Urothelium cell line (cell line): ENCODE measurements at places on chromosomes 2 and 18.

DNA sequence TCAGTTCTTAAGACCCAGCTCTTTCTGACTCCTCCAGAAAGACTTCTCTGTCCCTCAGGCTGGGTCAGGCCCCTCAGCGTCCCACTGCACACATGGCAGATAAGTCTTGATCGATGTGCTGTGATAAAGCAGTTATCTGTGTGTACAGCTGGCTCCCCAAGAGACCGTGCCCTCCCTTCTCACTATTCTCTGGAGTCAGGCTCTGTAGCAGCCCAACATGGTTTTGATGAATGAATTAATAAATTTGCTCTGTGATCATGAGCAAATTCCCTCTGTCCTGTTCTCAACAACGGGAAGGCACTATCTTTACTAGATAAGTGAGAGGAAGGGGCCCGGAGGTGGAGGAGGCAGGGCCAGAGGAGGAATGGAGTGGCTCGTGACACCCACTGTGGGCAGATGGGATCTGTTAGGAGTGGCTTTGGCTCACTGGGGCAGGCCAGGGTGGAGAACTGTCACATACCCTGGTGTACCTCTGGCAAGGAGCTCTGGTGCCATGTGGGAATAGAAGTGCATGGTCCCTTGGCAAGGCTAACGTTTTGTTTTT, 48.3 kb downstream of the ZFP36L2 start:
- no peak for DNase-seq

DNA sequence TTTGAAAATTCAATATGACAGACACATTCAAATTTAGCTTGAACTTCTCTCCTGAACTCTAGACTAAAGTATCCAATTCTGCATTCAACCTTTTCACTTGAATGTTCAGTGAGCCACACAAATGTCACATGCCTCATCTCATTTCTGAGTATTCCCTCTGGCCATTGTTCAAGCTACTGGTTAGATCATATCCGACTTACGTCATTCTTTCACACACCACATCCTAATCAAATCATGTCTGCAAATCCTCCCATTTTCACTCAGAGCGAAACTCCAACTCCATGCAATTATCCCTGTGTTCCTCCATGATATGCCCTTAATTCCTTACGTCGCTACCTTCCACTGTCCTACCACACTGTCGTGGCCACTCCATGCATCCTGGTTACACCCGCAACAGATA, 425.1 kb downstream of the CBLN2 start:
- DNase-seq = no peak

GRCh38 chr2:129885735-129886134, 93.7 kb upstream of the RAB6C start:
- peak; percentile 26 for DNase-seq

GRCh38 chr2:46836295-46837111, 79.1 kb downstream of the MCFD2 start:
- peak; percentile 76 for DNase-seq

GRCh38 chr2:7161501-7161900, 244.3 kb downstream of the RNF144A start:
- DNase-seq = no peak

DNA sequence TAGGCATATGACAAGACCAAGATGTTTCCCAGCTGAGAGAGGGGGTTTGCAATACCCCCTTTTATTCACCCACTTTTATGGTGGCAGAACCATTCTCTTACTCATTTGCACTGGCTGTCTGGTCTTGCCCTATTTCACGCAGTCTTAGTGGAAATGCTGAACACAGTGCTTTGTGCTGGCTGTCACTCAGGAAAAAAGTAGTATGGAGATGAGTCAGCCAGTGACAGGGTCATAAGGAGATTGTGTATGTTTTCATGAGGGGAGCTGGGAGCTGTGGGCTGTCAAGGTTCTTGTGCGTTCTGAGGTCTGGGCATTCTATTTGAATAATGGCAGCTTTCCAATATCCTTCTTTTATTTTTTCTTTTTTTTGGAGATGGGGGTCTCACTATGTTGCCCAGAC, 10.9 kb upstream of the CNRIP1 start:
- no peak for DNase-seq

GRCh38 chr2:149595056-149595963, 7.7 kb upstream of the MMADHC start:
- DNase-seq = peak; percentile 25

DNA sequence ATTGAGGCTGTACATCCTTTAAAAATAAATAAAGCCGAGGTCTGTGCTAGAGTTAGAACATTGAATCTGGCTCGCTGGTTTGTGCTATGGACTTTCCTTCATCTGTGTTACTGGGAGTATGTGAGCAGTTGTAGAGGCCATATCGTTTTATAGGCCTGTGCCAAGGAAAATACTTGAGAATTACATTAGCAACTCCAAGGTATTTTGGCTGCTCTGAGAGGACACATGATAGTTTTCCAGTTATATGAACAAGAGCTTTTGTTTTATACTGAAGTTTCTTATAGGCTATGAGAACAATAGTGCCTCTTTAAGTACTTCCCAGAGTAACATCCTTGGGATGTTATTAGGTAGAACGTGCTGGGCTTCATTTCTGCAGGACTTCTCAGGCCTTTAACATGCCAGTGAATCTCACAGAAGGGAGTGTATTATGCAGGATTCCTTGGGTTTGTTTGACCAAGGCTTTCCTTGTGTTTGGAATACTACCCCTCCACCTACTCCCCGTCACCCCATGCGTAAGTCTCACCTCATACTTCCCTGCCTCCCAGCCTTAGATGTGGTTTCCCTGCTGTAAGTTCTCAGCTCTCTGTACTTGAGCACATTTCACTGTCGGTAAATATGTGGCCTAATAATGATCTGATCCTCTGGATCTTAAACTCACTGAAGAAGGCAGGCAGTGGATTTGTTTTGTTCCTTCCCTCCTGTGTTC, 21.0 kb downstream of the TCF7L1 start:
- DNase-seq = no peak

DNA sequence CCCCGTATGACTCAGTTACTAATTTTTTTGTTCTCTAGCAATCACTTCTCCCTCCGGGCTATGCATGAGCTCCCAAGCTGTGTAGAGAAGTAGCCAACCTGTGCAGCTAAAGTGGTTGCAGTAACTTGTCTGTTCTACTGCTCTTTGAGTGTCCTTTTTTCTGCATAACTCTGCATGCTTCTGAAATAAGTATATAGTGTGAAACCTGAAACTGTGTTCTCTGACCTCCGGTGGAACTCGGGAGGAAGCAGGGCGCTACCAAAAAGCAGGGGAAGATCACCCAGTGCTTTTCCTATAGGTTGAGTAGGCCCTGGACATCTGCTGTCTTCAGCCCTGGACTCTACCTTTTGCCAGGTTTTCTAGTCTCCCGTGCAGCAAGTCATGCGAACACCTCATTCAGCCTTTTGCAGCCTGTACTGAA, 47.8 kb downstream of the PHLPP1 start:
- no peak for DNase-seq
